Cerebellum (tissue), 4 donors: ENCODE measurements at places on chromosomes 6 and 20.

DNA sequence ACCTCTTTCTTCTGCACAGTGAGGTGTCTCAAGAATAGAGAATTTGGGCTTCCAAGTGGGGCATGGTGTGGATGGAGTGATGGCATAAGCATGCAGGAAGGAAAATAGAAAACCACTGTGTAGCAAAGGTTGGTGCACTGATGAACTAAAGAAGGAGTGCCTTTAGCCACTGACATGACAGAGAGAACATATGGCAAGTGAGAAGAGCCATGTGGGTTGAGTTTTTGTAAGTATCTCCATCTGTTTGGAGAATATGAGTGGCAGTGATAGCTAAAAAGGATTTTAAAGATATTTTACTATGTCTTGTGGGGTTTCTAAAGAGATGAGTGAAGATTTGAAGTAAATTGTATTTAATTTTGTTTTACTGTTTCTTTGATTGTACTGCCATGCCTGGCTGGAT, 160.5 kb upstream of the GRIK2 start:
- peak; percentile 40 for DNase-seq

DNA sequence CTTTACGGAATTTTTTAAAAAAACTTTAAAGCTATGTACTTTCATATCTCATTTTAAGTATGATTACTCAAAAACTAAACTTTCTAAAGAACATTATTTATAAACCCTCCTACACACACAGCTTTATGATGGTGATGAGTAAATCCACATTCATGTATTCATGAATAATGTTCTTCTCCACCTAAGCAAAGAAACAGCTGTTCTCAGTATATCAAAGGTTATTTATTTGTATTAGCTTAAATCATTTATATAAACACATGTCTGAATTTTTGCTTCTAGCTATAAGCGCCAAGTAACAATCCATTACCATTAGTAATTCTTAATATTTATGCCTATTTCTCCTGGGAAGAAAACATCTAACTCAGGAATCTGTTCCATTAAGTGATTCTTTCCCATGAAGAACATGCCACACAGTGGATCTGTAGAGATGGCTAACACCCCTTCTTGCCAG, 63.3 kb downstream of the SMLR1 start:
- DNase-seq: no peak

DNA sequence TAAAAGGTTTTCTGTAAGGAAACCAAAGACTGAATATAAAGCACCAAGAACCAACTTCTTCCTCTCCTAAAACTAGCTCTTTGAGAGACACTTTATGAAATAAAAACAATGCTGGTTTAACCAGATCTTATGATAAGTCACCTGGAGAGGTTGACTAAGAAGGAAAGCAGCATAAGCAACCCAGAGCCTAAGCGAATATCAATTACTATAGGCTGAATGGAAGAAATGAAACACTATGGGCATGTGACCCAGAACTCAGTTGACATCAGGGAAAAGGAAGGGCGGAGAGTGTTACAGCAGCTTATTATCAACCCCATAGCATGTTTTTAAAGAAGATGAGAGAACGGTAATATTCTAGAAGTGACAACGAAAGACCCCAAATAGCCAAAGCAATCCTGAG, 94.1 kb upstream of the STMND1 start:
- DNase-seq: no peak

DNA sequence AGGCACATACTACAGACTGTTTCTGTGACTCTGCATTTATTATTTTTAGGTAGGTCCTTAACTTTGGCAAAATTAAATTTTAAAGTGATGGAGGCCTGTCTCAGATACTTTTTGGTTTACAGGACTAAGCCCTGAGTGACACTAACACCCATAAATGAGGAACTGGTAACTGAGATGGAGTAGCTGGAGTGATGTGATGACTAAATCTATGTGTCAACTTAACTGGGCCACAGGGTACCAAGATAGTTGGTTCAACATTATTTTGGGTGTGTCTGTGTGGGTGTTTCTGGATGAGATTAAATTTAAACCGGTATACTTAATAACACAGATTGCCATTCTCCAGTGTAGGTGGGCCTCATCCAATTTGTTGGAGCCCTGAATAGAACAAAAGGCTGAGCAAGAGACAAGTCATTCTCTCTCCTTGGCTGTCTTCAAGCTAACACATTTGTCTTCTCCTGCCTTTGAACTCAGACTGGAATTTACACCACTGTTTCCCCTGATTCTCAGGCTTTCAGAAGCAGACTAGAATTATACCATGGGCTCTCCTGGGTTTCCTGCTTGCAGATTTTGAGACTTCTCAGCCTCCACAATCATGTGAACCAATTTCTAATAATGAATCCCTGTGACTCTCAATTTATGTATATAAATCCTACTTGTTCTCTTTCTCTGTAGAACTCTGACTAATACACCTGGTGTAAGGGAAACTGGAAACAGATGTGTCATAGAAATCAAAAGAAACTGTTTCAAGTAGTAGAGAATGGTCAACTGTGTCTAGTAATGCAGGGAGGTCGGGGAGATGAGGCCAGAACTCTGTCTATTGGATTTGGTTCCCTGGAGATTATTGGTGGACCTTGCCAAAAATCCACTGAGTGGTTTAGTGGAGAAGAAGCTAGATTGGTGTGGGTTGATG, 579.2 kb downstream of the EPM2A start:
- no peak for DNase-seq

DNA sequence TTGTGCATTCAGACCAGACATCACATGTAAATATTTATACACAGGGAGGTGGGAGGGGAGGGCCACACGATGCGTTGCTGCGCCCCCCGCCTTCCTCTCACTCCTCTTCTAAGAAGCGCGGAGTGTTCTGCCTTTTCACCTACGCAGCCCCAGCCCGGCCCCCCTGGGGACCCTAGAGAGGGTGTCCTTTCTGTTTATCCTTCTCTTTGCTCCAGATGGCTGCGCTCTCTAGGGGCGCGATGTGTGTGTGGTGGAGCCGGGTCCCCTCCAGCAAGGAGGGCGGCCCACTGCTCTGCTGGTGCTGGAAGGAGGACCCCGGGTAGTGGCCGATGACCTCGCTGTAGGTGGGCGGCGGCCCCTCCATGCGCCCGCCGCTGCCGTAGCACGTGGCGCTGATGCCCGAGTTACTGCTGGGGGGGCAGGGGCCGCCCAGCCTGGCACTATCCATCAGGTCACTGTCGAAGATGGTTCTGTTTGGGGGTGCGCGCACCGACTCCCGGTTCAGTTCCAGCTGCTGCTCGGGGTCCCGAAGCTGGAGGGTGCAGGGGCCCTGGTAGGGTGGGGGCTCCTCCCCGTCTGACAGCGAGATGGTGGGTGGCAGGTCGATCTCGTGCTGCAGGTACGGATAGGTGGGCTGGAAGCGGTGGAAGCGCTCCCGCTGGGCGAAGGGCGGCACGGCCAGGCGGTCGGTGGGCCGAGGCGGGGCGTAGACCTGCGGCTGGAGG, 31.8 kb upstream of the ZBP1 start:
- no peak for DNase-seq

GRCh38 chr6:5053038-5053437, 32.1 kb upstream of the PPP1R3G start:
- no peak for DNase-seq

DNA sequence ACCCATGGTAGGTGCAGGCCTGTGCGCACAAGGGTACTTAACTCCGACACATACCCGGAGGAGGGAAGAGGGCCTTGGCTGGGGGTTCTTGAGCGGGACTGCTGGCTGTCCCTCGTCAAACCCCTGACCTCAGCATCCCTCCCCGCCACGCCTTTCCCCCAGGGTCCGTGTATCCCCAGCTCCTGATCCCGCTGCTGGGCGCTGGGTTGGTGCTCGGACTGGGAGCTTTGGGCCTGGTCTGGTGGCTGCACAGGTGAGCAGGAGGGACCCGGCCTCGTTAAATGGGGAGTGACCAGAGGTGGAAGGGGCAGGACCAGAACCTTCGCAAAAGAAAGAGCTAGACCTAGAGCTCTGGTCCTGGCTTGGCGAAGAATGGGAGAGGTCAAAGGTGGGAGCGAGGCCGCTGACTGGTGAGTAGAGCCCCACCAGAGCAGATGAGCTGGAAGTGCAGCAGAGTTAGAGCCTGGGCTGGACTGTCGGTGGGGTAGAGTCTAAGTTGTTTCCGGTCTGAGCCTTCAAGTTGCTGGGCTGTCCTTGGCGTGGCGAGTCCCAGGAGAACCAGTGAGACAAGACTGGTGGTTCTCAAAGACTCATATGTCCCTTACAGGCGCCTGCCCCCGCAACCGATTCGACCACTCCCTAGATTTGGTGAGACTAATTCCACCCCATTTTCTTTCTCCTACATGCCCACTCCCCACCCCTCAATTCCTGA, 963 bp downstream of the MPIG6B start:
- DNase-seq: no peak

GRCh38 chr6:40844246-40844645, 194.8 kb downstream of the UNC5CL start:
- DNase-seq: no peak

- DNase-seq: no peak
These were observed 26.5 kb upstream of the HEY2 start for GRCh38 chr6:125722886-125723285.

GRCh38 chr6:125858427-125859320, 67.9 kb downstream of the NCOA7 start:
- peak; percentile 81 for DNase-seq

DNA sequence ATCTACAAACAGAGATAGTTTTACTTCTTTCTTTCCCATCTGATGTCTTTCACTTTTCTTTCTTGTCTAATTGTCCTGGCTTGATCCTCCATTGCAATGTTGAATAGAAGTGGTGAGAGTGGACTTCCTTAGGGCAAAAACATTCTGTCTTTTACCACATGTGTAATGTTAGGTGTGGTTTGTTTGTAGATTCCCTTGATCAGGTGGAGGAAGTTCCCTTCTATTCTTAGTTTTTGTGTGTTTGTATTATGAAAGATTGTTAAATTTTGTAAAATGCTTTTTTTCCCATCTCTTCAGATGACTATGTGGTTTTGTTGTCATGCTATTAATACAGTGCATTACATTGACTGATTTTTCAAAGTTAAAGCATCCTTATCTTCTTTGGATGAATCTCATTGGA, 41.6 kb upstream of the DUSP22 start:
- no peak for DNase-seq

DNA sequence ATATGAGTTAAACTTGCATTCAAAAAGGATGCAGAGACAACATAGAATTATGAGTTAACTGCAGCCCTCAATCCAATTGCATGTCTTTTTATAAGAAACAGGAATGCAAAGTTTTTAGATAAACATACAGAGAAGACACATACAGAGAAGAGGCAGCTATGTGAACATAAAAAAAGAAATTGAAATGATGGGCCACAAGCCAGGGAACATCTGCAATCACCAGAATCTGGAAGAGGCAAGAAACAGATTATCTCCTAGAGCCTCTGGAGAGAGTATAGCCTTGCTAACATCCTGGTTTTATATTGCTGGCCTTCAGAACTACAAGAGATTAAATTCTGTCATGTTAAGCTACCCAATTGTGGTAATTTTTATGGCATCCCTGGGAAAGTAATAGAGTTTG, 257.2 kb upstream of the EYS start:
- no peak for DNase-seq

- no peak for DNase-seq
These were observed 982 bp downstream of the MMUT start for GRCh38 chr6:49462071-49462470.

DNA sequence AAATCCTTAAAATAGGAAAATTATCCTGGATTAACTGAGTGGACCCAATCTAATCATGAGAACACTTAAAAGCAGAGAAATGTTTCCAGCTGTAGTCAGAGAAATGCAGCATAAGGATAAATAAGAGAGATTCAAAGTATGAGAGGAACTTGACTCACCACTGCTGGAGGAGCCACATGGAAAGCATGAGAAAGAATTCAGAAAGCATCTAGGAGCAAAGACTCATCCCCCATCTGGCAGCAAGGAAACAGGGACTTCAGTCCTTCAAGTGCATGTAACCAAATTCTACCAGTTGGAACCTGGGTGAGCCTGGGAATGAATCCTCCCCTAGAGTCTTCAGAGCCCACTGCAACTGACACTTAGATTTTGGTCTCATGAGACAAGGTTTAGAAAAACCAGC, 33.7 kb downstream of the RNF146 start:
- DNase-seq: no peak

- no peak for DNase-seq
These were observed 13.5 kb downstream of the NINL start for GRCh38 chr20:25571817-25572216.

GRCh38 chr6:82363428-82364086, at the start of gene TPBG:
Gene TPBG, plus strand, starts transcription at chr6:82363817. Its CDS starts 1,145 bp downstream, at chr6:82364962.
- DNase-seq: peak; percentile 6

GRCh38 chr6:113380591-113380990, 476.6 kb upstream of the MARCKS start:
- no peak for DNase-seq

GRCh38 chr6:39729945-39730344, 4.7 kb upstream of the KIF6 start:
- no peak for DNase-seq

DNA sequence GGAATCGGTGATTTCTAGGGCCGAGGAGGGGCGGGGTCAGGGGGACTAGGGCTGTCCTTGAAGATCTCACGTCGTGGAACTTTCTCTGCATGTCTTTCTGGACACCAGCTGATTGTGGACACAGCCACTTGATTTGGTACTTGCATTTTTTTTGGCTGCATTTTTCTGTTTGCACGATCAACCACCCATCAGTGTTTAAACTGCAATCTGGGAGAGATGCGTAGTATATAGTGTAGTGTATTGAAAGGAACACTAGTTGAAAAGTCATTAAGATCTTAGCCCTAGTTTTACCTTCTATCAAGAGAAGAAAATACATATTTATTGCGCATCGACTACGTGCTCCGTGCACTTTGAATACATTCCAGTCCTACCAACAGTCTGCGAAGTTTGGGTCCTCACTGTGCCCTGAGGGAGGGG, 657 bp downstream of the NT5DC1 start:
- DNase-seq: no peak

DNA sequence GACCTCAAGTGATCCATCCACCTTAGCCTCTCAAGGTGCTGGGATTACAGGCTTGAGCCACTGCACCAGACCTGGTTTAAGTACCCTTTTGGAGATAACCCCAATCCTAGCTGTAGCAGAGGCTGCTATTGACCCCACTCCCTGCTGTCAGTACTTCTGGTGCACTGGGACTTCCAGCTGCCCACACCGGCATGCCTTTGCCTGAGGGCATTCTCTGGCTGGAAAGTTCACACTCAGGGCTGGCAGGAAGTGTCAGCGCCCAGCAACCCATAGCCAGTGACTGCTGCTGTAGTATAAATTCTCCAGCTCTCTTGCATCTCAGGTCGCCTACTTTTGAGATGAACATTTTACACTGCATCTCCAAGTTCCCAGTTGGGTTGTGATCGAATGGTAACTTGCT, 75.3 kb downstream of the UTRN start:
- no peak for DNase-seq

- no peak for DNase-seq
These were observed 83.6 kb downstream of the PFDN4 start for GRCh38 chr20:54291339-54292010.
